CD4-positive, alpha-beta T cell treated with Interleukin-21 for 1 hour (primary cell): ENCODE measurements at places on chromosomes 16 and 17.
A peak's percentile ranks its signal among the peaks of the same experiment; 100 is the strongest.

GRCh38 chr17:19660219-19660870 lies 11.8 kb downstream of the ALDH3A2 start:
- DNase-seq: no peak

- DNase-seq: no peak
Observed at GRCh38 chr16:67112591-67113399, 3.1 kb downstream of the PHAF1 start.

- no peak for DNase-seq
Observed at GRCh38 chr17:46122486-46122871, 70.8 kb downstream of the KANSL1 start.

- no peak for DNase-seq
Observed at GRCh38 chr17:50505591-50506130, 2.6 kb upstream of the MYCBPAP start.

DNA sequence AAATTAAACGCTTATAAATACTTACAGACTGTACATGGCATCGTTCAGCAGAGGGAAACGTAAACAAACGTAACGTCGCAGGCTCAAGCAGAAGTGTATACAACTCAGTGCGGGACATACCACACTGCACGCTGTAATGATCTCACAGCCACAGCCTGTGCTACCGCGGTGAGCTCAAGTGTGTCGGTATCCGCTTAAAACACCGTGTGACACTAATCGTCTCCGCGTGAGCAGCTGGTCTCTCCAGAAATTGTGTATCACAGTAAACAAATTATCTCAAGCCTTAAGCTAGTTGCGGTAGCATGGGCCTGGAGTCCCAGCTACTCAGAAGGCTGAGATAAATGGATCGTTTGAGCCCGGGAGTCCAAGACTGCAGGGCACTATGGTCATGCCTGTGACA lies 115.3 kb downstream of the ANKRD11 start:
- DNase-seq: no peak

DNA sequence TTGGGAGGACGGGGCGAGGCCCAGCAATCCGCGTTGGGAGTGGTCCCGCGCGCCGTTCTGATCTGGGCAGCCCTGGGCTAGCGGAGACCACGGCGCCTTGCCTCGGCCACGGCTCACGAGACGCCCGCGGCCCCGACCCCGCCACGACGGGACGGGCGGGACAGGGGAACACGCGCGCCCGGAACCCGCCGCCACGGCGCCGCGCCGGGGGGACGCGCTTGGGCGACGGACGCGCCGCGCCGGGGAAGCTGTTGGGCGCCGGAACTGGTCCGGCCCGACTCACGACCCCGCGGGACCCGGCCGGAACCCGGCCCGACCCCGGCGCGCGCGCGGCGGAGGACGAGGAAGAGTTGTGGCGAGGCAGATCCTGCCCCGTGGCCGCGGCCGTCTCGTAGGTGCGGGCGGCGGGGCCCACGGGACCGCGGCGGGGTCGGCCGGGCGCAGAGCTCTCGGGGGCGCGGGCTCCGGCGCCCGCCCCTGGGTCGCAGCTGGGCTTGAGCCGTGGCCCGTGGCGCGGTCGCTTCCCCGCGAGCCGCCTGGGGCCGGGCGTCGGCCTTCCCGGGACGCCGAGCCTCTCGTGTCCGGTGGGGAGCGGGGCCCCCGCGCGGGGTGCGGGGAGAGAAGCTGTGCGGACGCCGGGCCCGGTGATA lies at the start of gene ACSF3:
Gene ACSF3, plus strand, starts transcription at position 251 of the 650 bp plus-strand sequence. CDS start 6,830 bp downstream, outside the sequence.
- DNase-seq: peak; percentile 75

DNA sequence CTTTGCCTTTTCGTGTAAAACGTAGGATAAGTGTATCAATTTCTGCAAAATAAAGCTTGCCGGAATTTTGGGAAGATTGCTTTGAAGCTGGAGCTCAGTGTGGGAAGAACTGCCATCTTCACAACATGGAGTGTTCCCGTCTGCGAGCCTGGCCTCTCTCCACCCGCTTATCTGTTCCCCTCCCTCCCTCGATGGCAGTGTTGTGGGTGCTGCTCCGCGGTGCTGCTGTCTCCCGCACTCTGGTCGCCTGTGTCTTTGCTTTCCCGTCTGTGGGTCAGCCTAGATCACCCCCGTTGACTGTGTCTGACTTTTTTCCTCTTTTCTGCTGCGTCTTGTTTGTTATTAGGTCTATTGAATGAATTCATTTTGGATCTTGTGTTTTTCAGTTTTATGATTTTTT lies 17.0 kb downstream of the ACSF3 start:
- DNase-seq: no peak
